Fibroblast of skin of left quadriceps (primary cell): ENCODE measurements at places on chromosomes 11 and 22.

- DNase-seq, result peak; percentile 40
Measured at GRCh38 chr11:112785149-112785548, 176.1 kb upstream of the NCAM1 start.

GRCh38 chr11:849951-850774 lies 7.5 kb downstream of the TSPAN4 start:
- no peak for DNase-seq

- no peak for DNase-seq
Measured at GRCh38 chr11:123145220-123145619, 49.8 kb downstream of the CLMP start.

DNA sequence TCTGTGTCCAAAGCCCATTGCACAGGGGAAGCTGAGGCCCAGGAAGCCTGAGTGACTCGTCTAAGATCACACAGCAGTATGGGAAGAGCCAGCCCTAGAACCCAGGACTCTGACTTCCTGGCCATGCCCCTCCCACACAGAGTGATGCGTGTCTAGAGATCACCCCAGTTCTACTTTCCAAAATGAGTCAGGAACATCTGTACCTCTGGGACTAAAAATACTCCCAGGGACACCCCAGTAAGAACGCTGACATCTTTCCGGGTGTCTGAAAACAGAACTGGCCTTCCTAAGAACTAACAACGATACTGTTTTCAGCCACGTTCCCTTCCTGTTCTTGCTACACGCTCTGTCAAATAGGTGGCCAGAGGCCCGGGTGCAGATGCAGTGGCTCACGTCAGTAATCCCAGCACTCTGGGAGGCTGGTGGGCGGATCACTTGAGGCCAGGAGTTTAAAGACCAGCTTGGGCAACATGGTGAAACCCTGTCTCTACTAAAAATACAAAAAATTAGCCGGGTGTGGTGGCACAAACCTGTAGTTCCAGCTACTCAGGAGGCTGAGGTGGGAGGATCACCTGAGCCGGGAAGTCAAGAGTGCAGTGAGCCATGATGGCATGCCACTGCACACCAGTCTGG lies 21.7 kb upstream of the PDGFB start:
- no peak for DNase-seq

DNA sequence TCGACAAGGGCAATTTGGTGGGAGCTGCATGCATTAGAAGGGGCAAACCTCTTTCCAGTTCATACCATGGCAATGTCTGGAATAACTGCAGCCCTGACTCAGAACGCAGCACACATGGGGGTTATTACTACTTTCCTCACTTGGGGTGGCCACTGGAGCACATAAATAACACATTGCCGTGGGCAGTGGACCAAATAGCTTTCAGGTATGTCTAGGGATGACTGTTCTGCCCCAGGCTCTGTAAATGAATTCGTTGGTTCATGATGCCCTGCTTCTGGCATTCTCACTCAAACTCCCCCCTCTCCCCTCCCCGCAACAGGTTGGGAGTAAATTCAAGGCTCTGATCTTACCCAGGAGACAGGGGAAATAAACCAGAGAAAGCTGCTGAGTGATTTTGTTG lies 238.0 kb upstream of the PLET1 start:
- no peak for DNase-seq

GRCh38 chr11:61164606-61165424 lies 3.6 kb upstream of the VPS37C start:
- no peak for DNase-seq
